ENCODE measurements at places on chromosomes 11 and 22.
A peak's percentile ranks its signal among the peaks of the same experiment; 100 is the strongest.

DNA sequence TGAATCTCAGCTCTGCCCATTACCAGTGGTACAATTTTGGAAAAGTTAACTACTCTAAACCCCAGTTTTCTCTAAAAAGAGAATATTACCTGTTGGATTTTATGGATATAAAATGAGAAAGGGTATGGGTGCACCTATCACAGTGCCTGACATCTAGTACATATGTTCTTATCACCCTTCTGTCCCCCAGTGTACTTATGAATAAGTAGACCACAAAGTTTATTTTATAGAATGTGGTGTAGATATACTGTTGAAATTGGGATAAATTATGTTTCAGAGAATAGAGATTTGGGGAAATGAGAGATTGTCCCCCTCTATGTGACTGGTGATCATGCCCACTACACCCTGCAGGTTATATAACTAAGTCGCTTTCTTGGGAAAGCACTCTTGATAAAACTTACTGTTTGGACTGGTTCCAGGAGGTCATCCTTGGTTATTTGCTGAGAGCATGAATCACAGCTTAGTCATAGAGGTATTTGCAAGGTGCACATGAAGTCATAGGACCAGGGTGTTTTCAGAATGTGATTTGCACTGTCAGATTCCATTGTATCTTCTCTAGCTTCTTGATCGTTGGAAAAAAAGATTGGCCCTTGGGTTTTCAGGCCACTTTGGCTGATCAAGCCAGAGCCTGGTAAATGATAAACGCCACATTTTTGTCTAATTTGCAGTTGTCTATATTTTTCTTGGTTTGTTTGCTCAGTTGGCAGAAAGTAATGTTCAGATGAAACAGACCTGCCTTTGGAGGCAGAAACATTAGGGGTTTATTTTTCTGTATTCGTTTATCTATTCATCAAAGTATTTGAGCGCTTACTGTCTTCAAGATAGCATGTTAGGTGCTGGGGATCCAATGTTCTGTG is 21.3 kb downstream of the STX3 start:
- DNase-seq = no peak

- DNase-seq = no peak
Measured at GRCh38 chr22:24419475-24419850, 7.9 kb upstream of the ADORA2A start.

DNA sequence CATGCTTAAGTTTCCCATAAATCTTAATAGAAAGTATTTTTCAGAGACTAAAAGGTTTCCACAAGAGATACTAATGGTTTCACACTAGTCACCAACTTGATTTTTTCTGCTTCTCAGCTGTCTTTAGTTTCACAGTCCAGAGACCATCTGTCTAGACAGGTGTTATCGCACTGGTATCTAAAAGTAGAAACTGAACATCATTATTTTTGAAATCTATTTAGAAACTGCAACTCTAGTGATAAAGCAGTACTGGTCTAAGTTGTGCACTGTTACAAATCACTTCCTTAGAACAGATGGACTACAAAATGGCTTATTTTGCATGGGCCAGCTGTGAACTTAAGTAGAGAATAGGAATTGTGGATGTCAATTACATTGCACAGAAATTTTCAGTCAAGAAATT is 78.0 kb downstream of the CNTN5 start:
- no peak for DNase-seq

DNA sequence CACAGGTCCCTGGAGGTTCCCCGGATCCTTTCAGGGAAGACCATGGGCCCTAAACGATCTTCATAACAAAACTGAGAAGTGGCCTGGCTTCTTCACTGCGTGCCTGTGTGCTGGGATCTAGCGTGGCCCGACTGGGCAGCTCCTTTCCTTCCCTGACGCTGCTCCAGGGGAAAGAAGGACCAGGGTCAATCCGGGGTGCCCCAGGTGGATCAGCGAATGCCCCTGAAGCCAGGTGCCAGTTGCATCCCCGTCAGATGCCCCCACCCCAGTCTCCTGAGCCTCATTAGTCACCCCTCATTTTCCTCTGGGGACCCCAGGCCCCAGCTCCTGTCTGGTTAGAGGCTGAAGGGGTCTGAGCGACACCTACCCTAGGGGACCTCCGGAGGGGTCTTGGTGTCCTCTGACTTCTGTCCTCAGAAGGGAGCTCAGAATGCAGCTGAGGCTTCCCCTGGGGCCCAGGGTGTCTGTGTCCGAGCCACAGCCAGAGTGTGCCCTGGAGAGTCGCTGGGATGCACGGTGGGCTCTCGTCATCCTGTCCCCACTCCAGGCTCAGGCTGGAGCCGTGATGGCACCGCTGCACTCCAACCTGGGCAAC is 18.7 kb upstream of the MUC6 start:
- DNase-seq = peak; percentile 3

DNA sequence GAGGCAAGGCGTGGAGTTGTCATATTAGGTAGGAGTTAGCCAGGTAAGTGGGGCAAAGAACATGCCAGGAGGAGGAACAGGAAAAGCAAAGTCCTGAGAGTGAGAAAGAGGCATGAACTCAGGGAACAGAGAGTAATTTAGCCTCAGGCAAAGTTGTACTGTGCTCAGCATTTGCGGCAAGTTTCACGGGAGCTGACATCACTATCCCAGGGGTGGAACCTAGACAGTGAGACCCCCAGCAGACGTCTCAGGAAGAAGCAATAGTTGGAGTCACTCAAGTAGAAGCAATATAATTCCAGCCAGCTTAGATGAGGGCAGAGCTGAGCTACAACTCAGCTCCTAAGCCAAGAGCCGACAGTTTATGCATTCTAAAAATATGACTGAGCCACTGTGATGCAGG is 426.0 kb upstream of the ISX start:
- no peak for DNase-seq

- no peak for DNase-seq
Measured at GRCh38 chr11:133228471-133229329, 303.6 kb downstream of the OPCML start.

- DNase-seq = no peak
Measured at GRCh38 chr22:50734986-50735738, 2.8 kb upstream of the ACR start.

- no peak for DNase-seq
Measured at GRCh38 chr11:70503468-70504221, 105.3 kb downstream of the CTTN start.

Measured in CD8-positive, alpha-beta T cell (primary cell).